ENCODE measurements at places on chromosomes 4 and X.

- H3K4me1 ChIP-seq: no peaks in the 10 kb centered on the region
- no peaks in the 10 kb centered on the region for H3K36me3 ChIP-seq
- no peak overlapping the region for H3K4me3 ChIP-seq
- H3K27ac ChIP-seq: no peak overlapping the region
Observed at GRCh38 chrX:70973221-70973620, 42.3 kb upstream of the SLC7A3 start.

DNA sequence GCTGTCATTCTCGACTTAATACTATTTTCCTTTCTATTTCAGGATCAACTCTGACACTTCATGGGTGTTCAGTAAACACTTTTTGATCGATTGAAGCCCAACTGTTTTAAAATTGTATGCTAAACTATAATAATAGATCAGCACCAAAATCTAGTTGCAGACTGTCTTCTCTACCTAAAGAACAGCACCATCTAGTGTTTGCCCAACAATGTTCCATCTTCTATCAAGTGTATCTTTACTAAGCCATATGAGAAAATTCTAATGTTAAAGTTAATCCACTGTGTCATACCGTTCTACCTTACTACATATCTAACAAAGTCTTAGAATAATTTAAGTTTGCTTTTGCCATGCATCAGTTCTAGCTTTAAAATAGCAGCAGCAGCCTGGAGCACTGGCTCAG lies 113.0 kb upstream of the PRDX4 start:
- H3K27me3 ChIP-seq: no peaks in the 10 kb centered on the region
- no peak for DNase-seq
- H3K36me3 ChIP-seq: no peaks in the 10 kb centered on the region
- no peak overlapping the region for H3K4me3 ChIP-seq
- no peaks in the 10 kb centered on the region for H3K4me1 ChIP-seq
- no peak overlapping the region for H3K27ac ChIP-seq

DNA sequence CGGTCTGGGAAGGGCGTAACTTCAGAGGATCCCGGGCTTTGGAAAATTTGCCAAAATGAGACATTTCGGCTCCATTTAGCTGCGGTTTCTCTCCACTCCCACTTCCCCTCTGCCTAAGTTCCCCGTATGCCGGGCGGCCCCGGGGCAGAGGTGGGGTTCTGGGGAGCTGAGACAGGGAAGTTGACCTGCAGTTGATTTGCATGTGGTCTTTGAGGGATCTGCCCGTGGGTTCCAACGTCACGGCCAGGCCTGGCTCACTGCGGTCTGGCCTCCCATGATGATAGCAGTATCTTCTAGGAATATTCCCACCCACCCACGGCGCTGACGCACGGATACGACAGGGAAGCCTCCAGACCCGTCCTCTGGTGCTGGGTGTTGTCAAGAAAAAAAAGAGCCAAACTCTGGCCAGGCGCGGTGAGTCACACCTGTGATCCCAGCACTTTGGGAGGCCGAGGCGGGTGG lies 27.3 kb upstream of the CRLF2 start:
- no peaks in the 10 kb centered on the region for H3K36me3 ChIP-seq
- H3K27me3 ChIP-seq: no peaks in the 10 kb centered on the region
- H3K27ac ChIP-seq: no peak overlapping the region
- H3K4me1 ChIP-seq: no peaks in the 10 kb centered on the region
- DNase-seq: peak; percentile 15
- H3K4me3 ChIP-seq: no peak overlapping the region

DNA sequence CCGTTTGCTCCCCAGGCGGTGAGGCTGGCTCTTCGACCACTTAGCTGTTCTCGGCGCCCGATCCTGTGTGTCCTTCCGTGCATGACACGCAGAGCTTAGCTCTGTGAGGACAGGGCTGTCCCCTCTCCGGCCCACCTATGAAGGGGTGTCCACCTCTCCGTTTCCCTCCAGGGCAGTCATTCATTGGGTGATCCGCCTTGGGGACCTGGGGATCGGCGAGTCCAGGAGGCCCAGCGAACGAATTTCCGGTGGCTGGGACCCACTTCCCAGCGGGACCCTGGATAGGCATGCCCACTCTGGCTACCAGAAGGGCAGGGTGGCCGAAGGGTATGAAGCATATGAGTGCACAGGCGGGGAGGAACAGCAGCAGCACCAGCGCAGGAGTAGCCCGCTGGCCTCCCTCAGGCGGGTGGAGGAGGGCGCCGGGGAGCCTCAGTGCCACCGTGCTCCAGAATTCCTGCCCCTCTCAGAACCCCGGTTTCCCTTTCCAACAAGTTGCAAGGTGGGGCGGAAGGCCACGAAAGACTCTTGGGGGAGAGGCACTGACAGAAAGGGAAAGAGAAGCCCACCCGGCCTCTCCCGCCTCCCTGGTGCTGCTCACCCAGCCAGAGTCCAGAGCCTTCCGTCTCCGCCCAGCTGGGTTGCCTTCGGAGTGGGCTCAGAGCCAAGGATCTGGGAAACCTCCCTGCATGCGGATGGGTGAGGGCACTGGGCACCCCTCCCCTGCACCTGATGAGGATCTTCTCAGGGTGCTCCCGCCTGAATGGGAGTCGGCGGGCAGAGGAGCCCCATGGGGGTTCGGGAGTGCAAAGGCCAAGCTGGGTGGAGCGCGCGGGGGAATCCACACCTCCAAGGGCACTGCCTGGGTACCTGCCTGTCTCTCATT lies 8.6 kb downstream of the HMX1 start:
- H3K4me3 ChIP-seq: no peak overlapping the region
- H3K27ac ChIP-seq: no peak overlapping the region
- no peaks in the 10 kb centered on the region for H3K36me3 ChIP-seq

GRCh38 chr4:150609131-150609530 lies 27.2 kb downstream of the MAB21L2 start:
- no peaks in the 10 kb centered on the region for H3K4me1 ChIP-seq
- no peak overlapping the region for H3K4me3 ChIP-seq
- no peaks in the 10 kb centered on the region for H3K36me3 ChIP-seq
- no peaks in the 10 kb centered on the region for H3K27me3 ChIP-seq
- DNase-seq: no peak

- DNase-seq: no peak
- H3K4me1 ChIP-seq: no peaks in the 10 kb centered on the region
- H3K4me3 ChIP-seq: no peak overlapping the region
- no peaks in the 10 kb centered on the region for H3K36me3 ChIP-seq
- H3K27me3 ChIP-seq: no peaks in the 10 kb centered on the region
Observed at GRCh38 chr4:140839888-140840790, 84.0 kb upstream of the TBC1D9 start.

GRCh38 chr4:129136433-129136832 lies 40.5 kb downstream of the C4orf33 start:
- no peak overlapping the region for H3K4me3 ChIP-seq
- no peaks in the 10 kb centered on the region for H3K27me3 ChIP-seq
- DNase-seq: no peak
- H3K36me3 ChIP-seq: no peaks in the 10 kb centered on the region
- no peak overlapping the region for H3K27ac ChIP-seq

GRCh38 chr4:44674471-44674870 lies 3.7 kb upstream of the GUF1 start:
- H3K27me3 ChIP-seq: no peaks in the 10 kb centered on the region
- no peak overlapping the region for H3K27ac ChIP-seq
- peaks cover 13% of the 10 kb centered on the region for H3K4me1 ChIP-seq
- H3K36me3 ChIP-seq: no peaks in the 10 kb centered on the region
- no peak overlapping the region for H3K4me3 ChIP-seq

DNA sequence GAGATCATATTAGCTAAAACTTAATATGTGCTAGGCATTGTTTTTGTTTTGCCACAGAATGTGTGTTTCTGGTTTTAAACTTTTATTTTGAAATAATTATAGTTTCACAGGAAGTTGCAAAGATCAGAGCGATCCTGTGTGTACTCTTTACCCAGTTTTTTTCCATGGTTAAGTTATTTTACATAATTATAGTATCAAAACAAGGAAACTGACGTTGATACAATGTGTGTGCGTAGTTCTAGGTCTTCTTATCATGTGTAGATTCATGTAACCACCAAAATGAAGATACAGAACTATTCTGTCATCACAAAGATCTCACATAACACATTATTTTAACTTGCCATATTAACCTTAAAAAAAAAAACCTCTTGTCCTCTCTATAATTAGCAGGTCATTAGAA lies 69.2 kb downstream of the BLTP1 start:
- no peak for DNase-seq
- no peak overlapping the region for H3K4me3 ChIP-seq
- H3K27ac ChIP-seq: no peak overlapping the region
- H3K4me1 ChIP-seq: peaks cover 2% of the 10 kb centered on the region
- H3K27me3 ChIP-seq: no peaks in the 10 kb centered on the region

DNA sequence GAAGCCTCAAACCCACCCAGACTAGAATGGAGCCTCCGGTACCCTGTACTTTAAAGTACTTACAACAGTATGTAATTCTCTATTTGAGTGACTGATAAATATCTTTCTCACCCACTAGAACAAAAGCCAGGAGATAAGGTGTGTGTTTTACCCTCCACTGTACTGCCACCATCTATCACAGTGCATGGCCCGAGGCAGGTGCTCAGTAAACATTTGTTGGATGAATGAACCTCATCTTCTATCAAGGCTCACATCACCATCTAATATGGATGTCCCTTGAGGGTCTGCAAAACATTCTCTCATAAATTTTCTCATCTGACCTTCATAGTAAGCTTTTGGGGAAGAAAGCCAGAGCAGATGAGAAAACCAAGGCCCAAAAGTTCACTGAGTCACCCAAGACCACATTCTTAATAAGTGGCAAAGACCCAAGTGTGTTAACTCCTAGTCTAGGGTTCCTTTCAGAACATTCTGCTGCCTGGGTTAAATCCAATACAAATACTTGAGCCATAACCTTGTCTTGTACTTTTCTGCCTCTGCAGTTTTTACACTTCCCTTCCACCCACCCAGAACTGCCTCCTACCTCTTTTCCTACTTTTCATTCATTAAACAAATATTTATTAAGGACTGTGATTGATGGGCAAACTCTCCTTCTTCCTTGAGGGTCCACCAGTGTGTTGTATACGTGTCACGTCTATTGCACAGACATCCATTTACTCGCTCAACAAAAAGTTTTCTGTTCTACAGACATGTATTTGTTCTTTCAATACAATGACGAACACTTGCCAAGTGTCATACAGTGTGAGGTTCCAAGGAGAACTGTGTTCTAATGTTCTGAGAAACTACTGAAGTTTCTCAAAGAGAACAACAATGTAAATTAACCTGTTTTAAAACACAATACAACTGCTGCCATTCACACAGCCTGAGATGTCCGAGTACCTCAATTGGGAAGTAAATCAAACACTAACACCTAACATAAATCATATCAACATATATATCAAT lies 35.7 kb downstream of the APBB2 start:
- no peak overlapping the region for H3K4me3 ChIP-seq
- H3K36me3 ChIP-seq: no peaks in the 10 kb centered on the region
- H3K27me3 ChIP-seq: no peaks in the 10 kb centered on the region
- DNase-seq: peak; percentile 20

- no peak overlapping the region for H3K27ac ChIP-seq
- H3K4me3 ChIP-seq: no peak overlapping the region
- peaks cover 9% of the 10 kb centered on the region for H3K4me1 ChIP-seq
- H3K36me3 ChIP-seq: no peaks in the 10 kb centered on the region
Observed at GRCh38 chr4:150950657-150951288, 64.3 kb downstream of the LRBA start.

- H3K27ac ChIP-seq: no peak overlapping the region
- H3K4me1 ChIP-seq: peaks cover 8% of the 10 kb centered on the region
- DNase-seq: no peak
- no peaks in the 10 kb centered on the region for H3K36me3 ChIP-seq
- no peaks in the 10 kb centered on the region for H3K27me3 ChIP-seq
Observed at GRCh38 chr4:70754470-70754869, 32.7 kb downstream of the RUFY3 start.

DNA sequence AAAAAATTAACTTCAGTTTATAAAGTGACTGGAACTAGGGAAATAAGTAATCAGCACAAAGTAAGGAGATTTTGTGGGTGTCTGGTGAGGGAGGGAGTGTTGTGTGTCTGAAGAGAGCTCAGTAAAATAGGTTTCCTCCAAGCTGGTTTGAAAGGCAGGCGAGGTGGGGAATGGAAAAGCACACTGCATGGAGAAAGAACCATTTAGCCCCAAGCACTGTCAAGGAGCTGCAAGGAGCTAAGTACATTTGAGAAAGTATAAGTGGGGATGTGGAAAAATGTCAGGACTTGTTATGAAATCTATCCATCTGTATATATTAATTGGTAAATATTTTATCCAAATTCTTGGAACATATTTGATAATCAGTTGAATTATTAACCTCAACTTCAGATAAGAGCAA lies 956 bp downstream of the C4orf51 start:
- no peak overlapping the region for H3K4me3 ChIP-seq
- H3K27me3 ChIP-seq: no peaks in the 10 kb centered on the region
- no peak for DNase-seq
- no peaks in the 10 kb centered on the region for H3K36me3 ChIP-seq

DNA sequence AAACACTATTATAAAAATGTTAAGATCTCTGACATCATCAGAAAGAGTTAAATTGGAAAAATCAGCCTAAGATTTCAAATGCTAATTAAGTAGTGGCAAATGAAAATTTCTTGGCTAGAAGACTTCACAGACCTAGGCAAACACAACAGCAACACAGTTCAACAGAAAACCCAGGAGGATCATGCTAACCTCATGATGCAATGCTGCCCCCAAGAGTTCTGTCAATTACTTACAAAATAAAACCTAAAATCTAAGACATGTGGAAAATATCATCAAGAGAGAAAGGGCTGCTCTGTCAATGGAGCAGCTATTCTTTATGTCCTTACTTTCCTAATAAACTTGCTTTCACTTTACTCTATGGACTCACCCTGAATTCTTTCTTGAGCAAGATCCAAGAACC lies 21.0 kb downstream of the S100G start:
- no peaks in the 10 kb centered on the region for H3K36me3 ChIP-seq
- no peak overlapping the region for H3K4me3 ChIP-seq

- H3K27me3 ChIP-seq: no peaks in the 10 kb centered on the region
- H3K4me3 ChIP-seq: no peak overlapping the region
- no peak overlapping the region for H3K27ac ChIP-seq
- DNase-seq: no peak
- H3K36me3 ChIP-seq: no peaks in the 10 kb centered on the region
Observed at GRCh38 chr4:156693557-156693956, 278.0 kb downstream of the PDGFC start.

GRCh38 chr4:25002681-25003080 lies 28.1 kb downstream of the LGI2 start:
- no peaks in the 10 kb centered on the region for H3K4me1 ChIP-seq
- no peak overlapping the region for H3K4me3 ChIP-seq
- no peaks in the 10 kb centered on the region for H3K27me3 ChIP-seq

DNA sequence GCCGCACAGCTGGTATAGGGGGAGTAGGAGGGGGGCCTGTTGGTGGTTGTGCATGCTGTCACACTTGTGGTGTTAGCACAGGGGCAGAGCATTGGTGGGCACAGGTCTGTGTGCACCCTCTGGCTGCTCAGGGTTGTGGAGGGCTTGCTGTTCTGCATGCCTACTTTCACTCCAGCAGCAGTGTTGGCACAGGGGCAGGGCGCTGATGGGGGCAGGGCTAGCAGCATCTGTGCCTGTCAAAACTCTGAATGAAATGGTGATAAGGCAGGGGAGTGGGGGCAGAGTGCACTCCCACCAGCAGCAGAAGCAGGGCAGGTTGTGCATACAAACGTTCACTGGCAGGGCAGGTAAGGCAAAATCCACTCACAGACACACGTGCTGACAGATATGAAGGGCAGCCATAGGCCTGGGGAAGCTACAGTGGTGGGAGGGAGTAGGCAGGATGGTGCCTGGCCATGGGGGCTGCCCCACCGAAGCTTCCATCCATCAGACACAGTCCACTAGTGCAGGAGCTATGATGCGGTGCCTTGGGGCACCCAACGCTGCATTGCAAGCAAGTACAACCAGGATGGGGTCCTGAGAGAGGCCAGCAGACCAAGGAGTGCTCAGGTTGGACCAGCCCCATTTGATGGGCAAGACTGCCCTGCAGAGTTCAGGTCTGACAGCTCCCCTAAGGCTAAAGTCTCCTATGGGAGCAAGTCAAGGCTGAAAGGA lies 160.7 kb upstream of the SPANXC start:
- no peaks in the 10 kb centered on the region for H3K4me1 ChIP-seq
- H3K4me3 ChIP-seq: no peak overlapping the region
- no peak overlapping the region for H3K27ac ChIP-seq
- no peak for DNase-seq
- H3K27me3 ChIP-seq: no peaks in the 10 kb centered on the region
- no peaks in the 10 kb centered on the region for H3K36me3 ChIP-seq
